NCI-H2029 (cell line): ENCODE measurements at places on chromosomes 7 and 10.

GRCh38 chr7:155506854-155507337 lies 39.5 kb downstream of the CNPY1 start:
- DNase-seq = no peak

DNA sequence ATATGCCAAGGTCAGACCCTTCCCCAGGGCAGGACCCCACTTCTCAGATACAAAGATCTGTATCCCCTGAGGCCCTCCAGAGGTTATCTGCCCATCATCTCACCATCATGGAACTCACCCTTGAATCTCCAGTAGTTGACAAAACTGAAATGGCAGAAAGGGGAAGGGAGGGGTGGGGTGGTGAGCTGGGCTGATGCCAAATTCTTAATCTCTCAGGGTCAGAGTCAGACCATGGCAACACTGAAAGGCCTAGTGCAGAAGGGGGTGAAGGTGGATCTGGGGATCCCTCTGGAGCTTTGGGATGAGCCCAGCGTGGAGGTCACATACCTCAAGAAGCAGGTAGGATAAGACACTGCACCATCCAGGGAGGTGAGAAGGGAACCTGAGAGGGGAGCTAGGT lies 3.1 kb downstream of the CNPY4 start:
- no peak for DNase-seq

GRCh38 chr10:80272793-80273522 lies 16.5 kb downstream of the MAT1A start:
- DNase-seq = no peak

DNA sequence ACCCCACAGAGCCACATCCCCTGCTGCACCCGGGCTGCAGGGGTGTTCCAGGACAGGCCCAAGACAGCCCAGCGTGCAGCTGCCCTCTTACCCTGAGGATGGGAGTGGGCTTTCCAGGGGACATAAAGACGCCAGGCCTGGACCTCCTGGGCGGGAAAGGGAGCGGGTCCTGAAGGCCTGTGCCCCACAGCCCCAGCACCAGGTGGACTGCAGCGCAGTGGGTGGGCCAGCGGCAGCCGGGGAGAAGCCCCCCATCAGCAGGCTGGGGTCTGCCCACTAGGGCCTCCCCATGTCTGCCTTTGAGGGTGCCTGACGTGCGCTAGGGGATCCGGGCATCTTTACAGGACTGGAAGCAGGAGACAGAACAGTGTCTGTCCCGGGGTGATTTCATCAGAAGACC lies 22.6 kb upstream of the ZNF735 start:
- no peak for DNase-seq

GRCh38 chr7:150326657-150327268 lies 3.4 kb upstream of the ACTR3C start:
- DNase-seq = no peak

DNA sequence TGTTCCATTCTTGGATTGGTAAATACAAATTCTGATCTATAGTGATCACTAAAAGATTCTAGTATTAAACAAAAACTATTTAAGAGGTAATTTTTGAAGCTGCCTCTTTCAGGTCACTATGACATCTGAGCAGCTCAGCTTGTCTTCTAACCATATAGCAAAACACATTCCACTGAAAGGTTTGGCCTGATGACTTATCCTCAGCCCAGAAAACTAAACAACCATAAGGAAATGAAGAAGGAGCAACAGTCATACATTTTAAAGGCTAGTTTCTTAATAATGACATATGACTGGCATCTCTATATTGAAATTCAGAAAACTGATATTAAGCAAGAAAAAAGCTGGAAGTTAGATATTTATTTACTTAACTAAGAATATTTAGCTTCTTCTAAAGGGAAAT lies 24.6 kb downstream of the NT5C2 start:
- no peak for DNase-seq

DNA sequence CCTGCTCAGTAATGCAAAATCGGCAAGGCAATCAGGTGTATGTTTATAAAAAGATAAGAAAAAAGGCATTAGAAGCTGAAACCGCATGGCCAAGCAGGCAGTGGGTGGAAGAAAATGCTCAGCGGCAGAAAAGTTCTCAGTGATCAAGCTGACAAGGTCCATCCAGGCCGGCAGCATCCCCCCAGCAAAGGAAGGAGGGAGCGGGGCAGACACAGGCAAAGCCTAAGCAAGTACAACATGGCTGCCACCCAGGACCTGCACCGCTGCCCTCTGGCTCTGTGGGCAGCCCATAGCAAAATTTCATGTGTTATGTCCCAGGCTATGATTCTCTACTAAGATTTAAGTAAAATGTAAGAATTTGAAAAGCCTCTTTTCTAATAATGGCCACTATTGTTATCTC lies 45.4 kb downstream of the MRPS24 start:
- no peak for DNase-seq

- no peak for DNase-seq
Measured at GRCh38 chr7:135001390-135002165, 15.3 kb downstream of the AGBL3 start.

DNA sequence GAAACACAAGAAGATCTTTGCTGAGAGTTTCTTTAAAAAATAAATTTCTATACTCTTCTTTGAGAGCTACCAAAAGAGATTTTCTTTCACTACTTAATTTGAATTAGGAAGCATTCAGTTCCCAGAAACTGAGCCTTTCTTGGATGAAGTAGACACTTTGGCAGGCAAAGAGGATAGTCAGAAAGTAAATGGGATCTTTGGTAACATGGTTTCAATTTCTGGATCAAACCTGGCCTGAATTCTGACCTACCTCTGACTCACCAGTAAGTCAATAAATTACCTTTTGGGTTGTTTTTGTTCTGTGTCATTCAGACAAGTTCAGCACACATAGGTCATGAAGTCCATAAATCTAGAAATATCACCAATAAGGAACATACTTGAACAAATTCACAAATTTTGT lies 26.8 kb upstream of the CABCOCO1 start:
- DNase-seq = no peak

GRCh38 chr7:20561466-20561865 lies 54.0 kb upstream of the ABCB5 start:
- no peak for DNase-seq

DNA sequence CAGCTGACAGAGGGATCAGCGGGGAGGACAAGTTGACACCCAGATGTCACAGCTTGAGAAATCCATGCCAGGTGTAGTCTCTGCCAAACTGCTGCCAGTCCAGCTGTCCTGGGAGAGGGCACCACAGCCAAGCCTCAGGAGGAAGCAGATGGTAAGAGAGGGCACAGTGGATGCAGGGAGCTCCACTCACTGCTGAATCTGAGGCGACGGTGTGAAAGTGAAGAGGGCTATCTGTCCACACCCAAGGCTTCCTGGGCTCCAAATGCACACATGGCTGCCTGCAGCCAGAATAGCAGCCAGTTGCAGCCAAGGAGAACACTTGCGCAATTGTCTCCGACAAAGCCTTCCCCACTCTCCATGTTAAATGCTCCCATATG lies 502.4 kb downstream of the GRID1 start:
- no peak for DNase-seq

DNA sequence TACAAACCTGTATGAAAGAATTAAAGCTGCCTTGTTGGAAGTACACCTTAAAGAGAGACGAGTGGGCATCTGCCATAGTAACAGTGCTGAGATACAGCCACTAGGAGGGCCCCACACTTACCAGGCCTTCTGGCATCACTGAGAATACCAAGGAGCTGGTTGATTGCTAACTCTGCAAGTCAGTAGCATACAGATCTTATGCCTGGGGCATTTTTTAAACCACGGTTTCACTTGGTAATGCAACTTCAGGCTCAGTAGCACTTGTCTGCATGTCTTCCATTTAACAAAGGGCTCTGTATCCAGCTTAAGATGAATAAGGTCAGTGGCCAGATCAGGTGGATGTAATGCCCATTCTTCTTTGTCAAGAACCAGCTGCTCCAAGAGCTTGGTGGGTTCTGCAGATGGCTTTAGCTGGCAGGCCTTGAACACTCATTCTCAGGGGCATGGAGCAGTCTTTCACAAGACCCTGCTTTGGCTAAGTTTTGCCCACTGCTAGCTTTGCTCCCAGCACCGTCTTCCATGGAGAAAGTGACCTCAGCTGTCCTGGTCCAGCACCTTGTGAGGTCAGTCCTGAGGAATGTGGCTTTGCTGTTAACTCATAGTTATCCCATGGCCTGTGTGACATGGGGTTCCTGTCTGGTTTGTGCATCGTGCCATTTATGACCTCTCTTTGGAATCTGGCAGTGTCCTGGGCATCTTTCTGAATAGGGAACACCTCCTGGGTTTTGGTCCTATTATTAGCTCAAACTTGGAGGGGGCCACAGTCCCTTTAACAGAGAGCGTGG lies 68.1 kb downstream of the BMPER start:
- no peak for DNase-seq

- peak; percentile 8 for DNase-seq
Measured at GRCh38 chr7:139231513-139232376, 708 bp downstream of the UBN2 start.

DNA sequence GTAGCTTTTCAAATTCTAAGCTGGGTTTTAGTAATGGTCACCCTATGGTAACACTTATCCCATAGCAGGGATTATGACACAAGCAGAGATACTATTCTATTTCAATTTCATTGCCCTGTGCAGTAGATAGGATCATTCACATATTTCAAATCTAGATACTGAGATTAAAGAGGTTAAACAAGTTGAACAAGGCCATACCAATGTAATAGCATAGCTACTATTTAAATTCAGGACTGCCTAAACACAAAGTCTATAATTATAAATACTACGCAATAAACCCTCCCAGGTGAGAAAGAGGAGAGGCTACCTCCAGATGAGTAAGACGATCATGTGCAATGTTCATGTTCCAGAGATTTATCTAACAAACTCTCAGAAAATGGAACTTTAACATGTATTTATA lies 1.1 kb downstream of the LIPM start:
- DNase-seq = no peak

GRCh38 chr10:35223016-35223415 lies 96.4 kb downstream of the CREM start:
- DNase-seq = no peak

- no peak for DNase-seq
Measured at GRCh38 chr10:4028027-4028471, 243.0 kb upstream of the KLF6 start.

- peak; percentile 91 for DNase-seq
Measured at GRCh38 chr7:25951414-25952260, 200.4 kb upstream of the NFE2L3 start.

DNA sequence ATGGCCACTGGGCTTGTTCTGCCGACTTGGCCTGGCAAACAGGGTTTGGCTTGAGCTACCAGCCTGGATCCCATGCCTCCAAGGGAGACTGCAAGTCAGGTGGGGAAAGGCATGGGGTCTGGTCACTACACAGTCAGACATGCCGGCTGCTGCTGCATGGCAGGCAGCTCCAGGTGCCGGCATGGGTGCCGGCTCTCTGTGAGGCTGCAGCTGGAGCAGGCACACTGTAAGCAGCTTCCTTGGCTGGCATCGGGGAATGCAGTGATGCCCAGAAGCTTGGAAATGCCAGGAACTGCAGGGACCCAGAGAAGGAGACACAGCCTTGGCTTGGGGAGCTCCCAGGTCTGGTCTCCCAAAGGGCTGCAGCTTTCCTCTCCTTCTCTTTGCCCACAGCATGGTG lies 305.5 kb upstream of the NRG3 start:
- DNase-seq = no peak
